ENCODE measurements at places on chromosomes 1 and 21.

DNA sequence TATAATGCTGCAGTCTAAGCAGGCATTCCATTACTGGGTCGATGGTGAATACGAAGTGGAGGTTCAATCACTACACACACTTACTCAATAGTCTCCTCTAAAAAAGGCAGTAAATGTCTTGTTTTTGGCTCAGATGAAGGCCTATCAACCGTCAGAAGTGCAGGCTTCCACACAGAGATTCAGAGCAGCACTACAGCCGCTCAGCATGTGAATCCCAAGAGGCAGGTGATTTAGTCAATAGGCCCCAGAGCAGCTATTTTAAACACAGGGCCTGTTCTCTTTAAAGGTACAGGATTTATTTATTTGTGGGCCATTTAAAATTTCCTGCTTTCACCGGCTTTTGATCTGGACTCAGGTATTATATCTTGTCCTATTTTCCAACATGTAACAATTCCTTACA lies 293.7 kb downstream of the RGS7 start:
- DNase-seq: no peak

DNA sequence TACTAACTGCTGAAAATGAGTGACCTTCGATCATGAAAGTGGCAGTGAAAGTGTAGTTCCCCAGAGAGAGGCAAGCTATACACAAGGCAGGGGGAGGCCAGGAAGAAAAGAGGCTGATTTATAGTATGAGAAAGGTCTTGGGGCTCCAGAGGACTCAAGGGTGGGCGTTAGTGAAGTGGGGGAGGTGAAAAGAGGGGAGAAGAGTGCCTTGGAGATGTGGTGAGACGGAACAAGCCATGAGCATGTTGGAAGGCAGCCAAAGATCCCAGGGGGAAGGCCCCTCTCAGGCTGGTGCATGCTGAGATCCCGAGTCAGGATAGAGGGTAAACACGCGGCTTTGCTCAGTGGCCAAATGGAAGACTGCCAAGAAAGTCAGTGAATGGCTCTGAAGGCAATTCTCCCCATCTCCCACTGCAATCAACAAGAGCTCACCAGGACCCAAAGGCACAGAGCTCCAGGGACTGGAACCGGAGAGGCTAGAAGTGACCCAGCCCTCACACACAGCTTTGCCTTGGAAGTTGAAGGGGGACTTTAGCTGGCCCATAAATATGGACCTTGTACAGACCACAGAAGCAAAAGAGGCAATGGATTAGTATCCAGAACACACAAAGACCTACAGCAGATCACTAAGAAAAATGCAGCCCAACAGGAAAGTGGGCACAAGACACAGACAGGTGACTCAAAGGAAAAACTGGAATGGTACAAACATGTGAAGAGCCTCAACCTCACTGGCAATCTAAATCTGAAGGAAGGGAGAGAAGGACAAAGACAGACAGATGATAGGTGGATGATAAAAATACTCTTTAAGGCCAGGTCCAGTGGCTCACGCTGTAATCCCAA lies 49.6 kb downstream of the HSF2BP start:
- DNase-seq: no peak

DNA sequence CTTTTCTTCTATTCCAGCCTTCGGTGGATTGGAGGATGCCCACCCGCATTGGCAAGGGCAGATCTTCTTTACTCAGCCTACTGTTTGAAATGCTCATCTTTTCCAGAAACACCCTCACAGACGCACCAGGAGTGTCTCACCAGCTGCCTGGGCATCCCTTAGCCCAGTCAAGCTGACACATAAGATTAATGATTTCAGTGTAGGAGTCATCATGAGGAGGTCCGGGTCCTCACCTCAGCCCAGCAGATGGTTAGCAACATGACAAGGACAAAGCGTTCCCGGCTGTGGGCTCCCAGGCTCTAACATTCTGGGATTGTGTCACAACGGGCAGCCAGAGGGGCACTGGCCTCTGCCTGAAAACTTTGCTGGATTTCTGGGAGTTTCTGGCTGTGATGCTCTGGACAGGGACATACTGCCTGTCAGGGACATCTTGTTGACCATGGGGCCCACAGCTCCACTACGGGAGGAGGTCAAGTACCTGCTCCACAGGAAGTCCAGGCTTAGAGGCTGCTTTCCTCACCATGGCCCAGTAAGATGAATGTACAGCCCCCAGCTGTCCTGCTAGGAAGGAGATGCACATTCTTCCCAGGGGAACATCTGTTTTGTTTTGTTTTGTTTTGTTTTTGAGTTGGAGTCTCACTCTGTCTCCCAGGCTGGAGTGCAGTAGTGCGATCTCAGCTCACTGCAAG lies 204.0 kb upstream of the COA6 start:
- no peak for DNase-seq

DNA sequence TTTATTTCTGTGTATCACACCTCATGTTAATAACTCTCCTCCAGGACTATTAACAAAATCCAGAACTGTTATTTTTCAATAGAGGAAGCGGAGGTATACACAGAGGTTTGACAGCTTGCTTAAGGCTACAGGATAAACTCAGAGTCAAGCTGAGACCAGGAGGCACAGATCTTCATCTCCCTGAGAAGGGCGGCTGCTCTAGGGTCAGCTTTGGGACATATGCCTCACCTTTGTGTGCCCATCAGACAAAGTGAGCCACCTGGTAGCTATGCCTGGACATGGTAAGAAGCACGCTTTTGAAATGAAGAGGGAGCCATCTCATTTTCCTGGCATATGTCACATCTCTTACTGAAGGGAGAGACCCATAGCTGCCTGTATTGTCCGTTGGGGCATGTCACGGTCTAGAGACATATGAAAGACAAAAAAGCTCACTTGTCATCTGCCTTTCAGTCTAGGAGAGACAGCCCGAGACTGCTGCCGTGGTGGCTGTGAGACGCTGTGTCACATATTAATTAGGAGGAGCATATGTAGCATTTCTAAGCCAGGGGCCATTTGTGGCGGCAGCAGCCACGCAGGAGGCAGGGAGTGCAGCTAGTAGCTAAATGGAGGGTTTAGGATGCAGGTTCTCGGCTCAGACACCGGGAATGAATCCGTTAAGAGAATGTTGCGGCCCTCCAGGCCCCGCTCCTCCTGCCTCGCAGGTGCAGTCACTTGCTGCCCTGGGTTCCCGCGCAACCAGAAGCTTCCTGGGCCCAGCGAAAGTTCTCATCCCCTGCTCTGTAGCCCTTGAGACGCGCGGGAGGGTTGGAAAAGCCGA lies 161.3 kb upstream of the C1orf21 start:
- no peak for DNase-seq

GRCh38 chr1:206953626-206954025 lies 7.4 kb upstream of the PIGR start:
- DNase-seq: no peak

GRCh38 chr1:169112241-169112640 lies 5.8 kb downstream of the ATP1B1 start:
- DNase-seq: no peak

DNA sequence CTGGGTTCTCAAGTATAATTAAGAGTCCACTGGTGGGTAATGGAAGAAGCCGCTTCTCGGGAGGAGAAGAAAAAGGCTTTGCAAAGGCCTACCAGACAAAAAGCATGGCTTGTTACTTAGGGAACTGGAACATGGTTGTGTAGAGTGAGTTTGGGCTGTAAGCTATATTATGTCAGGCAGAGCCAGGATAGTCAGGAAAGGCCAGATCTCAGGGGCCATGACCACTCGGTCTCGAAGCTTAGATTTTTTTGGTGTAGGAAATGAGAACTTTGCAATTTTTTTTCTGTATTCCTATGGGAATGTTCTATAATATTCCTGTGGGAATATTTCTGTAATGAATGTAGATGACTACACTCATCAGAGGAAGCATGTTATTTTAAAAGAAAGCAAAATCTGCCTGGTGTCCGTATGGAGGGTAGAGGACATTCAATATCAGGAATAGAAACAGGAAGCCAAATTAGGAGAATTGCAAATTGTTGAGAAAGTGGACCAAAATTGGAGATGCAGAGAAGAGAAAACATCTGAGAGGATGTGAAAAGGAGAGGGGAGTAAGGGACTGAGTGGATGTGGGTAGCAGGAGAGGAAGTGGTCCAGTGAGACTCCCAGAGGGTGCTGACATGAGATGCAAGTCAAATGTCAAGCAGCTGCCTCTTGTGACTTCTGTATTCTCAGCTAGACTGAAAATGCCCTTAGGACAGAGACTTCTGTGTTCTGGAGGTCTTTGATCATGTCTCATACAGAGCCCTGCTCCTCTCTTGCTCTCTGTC lies 45.2 kb upstream of the HAO2 start:
- DNase-seq: no peak

DNA sequence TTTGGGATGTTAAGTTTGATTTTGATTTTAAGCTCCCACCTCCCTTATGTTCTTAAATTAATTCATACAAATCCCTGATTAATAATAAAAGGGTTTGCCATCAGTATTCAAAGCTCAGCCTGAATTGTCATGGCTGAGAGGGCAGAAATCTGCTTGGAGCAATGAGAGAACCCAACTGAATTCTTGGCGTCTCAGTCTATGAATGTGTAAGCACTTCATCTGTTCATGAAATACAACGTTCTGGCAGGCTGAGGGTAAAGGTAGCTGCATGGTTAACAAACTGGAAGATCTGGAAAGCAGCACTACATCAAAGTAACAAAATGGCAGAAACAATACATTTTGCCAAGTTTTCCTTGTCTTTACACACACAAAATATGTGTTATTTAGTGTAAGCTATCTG lies 95.3 kb downstream of the ACBD6 start:
- no peak for DNase-seq

DNA sequence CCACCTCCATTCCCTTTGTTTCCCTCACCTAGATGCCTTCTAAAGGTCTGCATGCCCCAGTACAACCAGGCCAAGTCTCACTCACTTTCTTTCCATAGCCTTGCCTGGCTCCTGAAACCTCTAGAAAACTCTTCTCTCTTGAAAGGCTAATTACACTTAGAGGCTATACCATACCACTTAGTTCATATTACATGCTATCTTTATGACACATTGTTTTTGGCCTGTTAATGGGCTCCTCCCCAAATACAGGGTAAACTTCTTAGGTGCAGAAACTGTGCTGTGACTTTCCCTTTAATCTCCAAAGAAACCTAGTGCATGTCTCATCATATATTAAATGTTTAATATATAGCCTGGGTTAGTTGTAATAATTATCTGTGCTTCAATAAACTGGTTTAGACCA lies 56.6 kb upstream of the C1orf105 start:
- DNase-seq: no peak

DNA sequence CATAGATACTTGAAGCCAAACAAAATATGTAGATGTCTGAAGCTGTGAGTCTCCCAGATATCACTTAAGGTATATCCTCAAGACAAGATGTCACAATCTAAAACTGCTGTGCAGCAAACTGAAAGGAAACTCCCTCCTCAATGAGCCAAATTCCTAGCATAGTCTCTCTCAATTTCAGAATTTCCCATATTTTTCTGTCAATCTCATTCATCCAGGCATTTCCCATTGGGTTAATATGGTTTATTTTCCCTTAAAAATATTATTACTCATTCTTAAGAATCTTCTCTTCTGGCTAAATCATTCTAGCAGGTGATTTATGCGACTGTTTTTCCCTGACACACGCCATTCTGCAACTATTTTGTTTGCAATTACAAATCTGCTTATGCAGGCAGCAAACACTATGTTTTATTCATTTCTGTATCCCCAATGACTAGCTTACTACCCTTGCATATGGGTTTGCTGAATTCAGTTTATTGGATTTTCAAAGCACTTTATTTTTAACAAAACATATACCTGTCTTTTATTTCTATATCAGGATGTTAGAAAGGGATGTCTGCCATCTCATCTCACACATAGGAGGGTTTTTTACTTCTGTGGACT lies 69.9 kb downstream of the TNFSF4 start:
- DNase-seq: no peak

GRCh38 chr1:177278626-177279390 lies 108.0 kb downstream of the BRINP2 start:
- no peak for DNase-seq

DNA sequence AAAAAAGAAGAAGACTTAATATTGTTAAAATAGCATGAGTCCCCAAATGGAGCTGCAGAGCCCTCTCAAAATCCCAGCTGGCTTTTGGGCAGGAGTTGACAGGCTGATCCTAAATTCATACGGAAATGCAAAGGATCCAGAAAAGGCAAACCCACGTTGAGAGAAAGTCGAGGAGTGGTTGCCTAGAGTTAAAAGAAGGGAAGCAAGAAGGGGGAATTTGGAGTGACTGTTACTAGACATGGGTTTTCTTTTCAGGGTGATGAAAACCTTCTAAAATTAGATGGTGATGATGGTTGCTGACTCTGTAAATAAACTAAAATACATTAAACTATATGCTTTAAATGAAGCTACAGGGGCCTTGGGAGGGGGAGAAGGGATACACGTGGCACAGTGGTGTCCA lies 1.6 kb downstream of the DNMT3L start:
- no peak for DNase-seq

DNA sequence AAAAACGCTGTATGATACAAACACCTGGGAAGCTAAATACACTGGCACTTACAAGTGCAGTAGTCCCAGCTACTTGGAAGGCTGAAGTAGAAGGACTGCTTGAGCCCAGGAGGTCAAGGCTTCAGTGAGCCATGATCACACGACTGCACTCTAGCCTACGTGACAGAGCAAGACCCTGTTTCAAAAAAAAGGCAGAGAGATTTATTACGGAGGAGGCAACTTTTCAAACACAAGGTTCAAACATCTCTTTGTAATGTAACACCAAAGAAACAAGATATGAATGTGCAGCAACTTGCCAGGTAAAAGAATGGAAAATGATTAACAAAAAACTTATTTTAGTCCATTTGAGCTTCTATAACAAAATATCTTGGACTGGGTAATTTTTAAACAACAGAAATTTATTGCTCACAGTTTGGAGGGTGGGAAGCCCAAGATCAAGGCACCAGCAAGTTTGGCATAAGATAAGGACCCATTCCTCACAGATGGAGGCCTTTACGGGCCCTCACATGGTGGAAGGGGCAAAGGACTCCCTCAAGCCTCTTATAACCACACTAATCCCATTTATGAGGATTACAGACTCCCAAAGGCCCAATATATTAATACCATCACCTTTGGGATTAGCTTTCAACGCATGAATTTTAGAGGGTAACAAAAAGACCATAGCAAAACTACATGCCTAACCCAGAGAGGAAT lies 73.3 kb downstream of the EVI5 start:
- no peak for DNase-seq

- DNase-seq: no peak
Measured at GRCh38 chr1:201054091-201054543, 30.6 kb upstream of the KIF21B start.

DNA sequence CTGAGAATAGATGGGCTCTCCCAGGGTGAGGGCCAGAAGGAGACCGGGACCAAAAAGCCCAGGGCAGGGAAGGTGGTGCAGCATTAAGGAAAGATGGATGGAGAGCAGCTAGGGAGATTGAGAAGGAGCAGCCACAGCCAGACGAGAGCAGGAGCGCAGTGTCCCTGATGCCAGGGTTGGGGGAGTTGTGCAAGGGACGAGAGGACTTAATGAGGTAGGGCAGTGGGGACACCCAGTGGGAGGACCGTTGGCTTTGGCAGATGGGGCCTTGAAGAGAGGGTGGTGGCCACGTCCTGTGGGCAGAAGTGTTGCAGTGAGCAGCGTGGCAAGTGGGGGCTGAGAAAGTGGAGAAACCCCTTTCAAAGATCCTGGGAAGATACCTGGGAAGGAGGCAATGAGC lies 38.0 kb upstream of the KDM4A start:
- no peak for DNase-seq

GRCh38 chr1:14915356-14916054 lies 238.0 kb upstream of the TMEM51 start:
- peak; percentile 45 for DNase-seq

Measured in head of caudate nucleus (tissue), 42 donors.